ENCODE measurements at places on chromosomes 13 and 19. TPM values are rescaled to one million over a fixed set of nuclear protein-coding genes. Genes with fewer than 3 reads are reported as not detected.

DNA sequence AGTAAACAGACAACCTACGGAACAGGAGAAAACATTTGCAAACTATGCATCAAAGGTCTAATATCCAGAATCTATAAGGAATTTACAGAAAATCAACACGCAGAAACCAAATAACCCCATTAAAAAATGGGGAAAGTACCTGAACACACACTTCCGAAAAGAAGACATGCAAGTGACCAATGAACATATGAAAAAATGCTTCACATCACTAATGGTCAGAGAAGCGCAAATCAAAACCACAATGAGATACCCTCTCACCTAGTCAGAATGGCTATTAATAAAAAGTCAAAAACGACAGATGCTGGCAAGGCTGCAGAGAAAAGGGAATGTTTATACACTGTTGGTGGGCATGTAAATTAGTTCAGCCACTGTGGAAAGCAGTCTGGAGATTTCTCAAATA is 29.5 kb downstream of the SLC25A15 start:
- no peak for DNase-seq

DNA sequence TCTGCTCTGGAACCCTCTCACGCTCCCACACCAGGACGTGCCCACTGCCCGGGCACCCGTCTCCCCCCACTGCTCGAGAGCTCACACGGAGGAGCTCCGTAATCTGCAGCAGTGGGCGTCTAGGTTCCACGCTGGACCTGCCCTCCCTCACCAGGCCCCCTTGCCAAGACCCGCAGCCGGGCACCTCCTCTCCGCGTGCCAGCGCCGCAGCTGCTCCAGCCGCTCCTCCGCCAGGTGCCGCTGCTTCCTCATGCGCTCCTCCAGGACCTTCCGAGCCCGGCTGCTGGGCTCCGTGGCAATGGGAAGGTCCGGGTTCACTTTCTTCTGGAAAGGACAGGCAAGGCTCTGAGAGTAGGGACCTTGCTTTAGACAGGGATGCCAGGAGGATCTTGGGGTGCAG is 35.0 kb upstream of the MATK start:
- DNase-seq, result peak; percentile 56

DNA sequence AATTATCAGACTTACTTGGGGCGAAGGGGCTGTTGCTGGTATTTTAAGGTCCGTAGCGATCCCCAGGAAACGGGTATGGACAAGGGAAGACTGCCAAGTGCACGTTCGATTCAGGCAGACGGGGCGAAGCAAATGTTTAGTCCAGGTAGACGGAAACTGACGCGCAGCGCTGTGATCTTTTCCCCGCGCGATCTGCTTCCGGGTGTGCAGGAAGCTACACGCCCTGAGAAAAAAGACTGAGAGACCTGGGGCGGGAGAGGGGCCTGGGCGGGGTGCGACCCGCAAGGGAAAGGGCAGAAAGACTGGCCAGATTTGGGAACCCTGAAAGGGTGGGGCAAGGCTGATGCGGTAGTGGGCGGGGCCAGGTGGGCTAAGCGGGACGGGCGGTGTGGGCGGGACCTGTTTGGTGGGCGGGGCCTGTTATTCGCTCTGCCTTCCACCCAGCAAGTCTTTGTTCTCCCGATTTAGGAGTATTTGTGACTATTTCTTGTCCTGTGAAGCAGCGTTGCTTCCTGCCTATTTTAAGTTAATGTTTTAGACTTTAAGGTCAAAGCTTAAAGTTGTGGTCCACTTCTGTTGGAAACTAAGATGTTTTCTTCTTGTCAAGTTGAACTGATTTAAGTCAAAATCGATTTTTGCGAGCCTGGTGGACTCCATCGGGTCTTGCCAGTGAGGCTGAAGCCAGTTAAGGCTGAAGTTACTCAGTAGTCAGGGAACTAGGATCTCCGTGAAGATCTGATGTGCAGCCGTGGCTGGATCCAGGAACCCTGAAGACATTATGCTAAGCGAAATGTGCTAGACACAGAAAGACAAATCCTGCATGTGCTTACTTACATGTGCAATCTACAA is at the start of gene ZNF836:
Gene ZNF836, minus strand, starts transcription at position 301 of the 849 bp plus-strand sequence. CDS start 3,549 bp downstream, outside the sequence.
- peak; percentile 87 for DNase-seq

DNA sequence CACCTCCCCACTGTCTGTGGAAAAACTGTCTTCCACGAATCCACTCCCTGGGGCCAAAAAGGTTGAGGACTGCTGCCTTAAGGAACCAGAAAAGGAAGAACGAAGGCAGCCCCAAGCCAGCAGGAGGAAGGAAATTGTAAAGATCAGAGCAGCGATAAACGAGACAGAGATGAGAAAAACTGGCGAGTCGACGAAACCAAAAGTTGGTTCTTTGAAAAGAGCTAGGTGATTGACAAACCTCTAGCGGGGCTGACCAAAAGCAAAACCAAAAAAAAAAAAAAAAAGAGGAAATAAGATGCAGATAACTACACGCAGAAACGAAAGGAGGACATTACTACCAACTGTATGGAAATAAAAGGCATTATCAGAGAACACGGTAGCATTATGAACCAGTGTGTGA is 76.9 kb downstream of the GADD45B start:
- DNase-seq, result peak; percentile 44

DNA sequence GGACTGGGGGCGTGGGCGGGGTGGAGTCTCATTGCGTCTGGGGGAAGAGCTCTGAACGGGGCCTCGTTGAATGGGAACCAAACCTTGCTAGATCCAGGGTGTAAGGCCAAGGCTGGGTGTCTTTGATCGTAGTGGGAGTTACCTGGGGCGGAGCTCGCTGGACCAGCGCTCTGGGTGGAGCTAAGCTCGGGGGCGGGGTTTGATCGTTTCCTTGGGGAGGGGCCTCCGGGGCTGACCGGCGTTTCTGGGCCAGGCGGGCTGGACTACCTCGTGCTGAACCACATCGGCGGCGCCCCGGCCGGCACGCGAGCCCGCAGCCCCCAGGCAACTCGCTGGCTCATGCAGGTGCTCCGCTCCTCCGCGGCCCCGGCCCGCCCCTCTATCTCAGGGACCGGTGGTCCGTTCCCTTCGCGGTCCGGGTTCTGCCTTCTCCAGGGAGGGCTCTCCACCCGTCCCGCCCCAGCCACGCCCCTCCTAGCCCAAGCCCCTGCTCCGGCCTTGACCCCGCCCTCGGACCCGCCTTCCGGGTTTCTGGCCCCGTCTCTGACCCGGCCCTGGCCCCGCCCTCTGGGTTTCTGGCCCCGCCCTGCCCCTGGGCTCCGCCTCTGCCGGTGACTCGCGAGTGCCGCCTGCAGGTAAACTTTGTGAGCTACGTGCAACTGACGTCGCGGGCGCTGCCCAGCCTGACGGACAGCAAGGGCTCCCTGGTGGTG is 3.3 kb upstream of the RPL36 start:
- peak; percentile 97 for DNase-seq

GRCh38 chr19:53883741-53884140 is 1.7 kb downstream of the PRKCG start:
- no peak for DNase-seq

The TMPRSS9 gene
- total RNA-seq, result not detected

Measured in Daoy (cell line).